ENCODE measurements at places on chromosomes 1 and 21.

GRCh38 chr1:9657521-9658032 lies 6.0 kb downstream of the PIK3CD start:
- DNase-seq: no peak

DNA sequence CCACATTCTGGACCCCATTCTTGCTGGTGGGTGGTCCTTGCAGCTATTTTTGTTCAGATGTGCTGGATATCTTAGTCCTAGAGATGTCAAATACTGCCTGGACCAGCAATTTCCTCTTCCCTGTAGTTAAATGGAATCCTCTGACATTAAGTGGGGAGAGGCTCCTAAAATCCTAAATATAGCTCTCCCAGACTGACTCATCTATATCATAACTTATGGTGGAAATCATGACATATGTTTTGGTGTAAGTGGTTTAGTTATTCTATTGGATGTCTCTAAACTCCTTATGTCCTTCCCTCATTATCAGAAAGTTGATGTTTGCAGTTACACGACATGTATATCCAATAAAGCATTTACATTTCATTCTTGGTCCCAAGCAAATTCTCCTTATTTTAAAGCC lies 73.1 kb downstream of the KCNJ6 start:
- no peak for DNase-seq

- no peak for DNase-seq
Measured at GRCh38 chr1:226882187-226882586, 11.8 kb downstream of the PSEN2 start.

GRCh38 chr1:199551967-199552565 lies 475.4 kb upstream of the NR5A2 start:
- peak; percentile 75 for DNase-seq

DNA sequence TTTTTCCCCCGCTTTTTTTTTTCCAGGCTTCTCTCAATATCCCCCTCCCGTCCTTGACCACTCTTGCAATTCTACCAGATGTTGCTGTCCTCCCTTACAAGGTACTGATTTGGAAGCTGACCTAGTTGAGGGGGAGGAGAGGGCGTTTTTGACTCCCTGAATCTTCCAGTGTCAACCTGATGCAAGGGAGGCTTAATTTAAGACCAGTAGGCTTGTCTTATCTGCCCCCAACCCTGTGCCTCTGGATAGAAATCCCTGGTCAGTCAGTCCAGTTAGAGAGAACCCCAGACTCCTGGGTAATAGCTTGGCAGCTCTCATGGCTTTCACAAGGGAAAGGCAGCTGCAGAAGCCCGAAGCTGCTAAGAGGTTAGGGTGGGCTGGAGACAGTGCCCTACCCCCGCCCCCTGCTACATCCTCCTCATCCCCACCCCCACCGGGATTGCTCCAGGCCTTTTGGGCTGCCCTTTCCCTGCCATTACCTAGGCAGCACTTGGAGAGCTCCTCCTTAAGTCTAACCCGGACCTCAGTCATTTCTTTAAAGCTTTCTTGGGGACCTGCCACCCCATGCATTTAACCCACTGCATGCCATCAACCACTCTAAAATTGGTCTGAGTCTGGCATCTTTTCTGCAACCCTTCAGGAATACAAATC lies 3.6 kb downstream of the ACKR1 start:
- DNase-seq: no peak

DNA sequence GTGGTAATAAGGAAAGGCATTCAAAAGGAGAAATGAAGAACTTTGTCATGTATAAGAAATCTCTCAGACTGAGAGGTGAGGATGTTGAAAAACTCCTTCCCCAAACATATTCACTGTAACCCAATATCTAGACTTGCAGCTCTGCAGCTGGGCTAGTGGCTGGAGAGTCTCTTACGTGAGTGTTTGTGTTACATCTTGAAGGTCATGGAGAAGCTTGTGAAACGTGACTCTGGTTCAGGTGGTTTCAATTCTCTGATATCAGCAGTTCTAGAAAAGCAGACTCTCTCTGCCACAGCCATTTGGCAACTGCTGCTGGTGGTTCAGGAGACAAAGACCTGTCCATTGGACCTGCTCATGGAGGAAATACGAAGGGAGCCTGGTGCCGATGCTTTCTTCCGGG lies 55.0 kb upstream of the EPHA8 start:
- DNase-seq: no peak

GRCh38 chr1:110502402-110503151 lies 16.4 kb downstream of the KCNA10 start:
- no peak for DNase-seq

- DNase-seq: peak; percentile 79
Measured at GRCh38 chr1:7401814-7402547, 369.1 kb upstream of the VAMP3 start.

GRCh38 chr1:53046930-53047329 lies 15.1 kb upstream of the PODN start:
- DNase-seq: no peak

GRCh38 chr1:148162363-148162762 lies 10.3 kb upstream of the NBPF11 start:
- no peak for DNase-seq

DNA sequence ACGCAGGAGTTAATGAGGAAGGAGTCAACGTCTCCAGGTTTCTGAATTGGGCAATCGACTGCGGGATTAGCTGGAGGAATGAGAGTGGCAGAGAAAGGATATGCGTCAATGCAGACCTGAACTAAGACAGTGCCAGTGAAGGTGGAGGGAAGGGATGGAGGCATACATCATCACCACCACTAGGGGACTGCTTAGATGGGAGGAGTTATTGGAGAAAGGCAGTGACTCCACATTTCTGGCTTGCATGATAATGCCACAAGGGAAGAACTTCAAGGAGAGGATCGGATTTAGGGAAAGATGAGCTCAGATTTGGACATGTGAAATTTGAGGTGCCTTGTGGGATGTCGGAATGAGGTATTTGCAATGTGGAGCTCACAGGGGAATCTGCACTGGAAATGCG lies 17.5 kb downstream of the VASH2 start:
- DNase-seq: no peak

DNA sequence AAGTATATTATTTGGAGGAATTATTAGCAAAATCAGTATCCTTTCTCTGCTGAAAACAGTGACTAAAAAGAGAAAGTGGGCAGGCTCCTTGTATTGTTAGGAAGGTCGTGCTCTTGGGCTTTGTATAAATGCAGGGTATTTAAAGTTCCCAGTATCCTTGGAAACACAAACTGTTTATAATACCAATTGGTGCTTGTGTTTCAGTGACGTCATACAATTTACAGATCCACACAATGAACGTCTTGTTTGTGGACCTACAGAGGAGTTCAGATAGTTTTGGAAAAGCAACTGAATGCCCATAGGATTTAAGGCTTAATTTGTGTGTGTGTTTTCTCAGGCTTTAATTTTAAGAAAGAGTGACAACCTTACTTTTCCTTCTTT lies 168.2 kb downstream of the RASAL2 start:
- DNase-seq: no peak

DNA sequence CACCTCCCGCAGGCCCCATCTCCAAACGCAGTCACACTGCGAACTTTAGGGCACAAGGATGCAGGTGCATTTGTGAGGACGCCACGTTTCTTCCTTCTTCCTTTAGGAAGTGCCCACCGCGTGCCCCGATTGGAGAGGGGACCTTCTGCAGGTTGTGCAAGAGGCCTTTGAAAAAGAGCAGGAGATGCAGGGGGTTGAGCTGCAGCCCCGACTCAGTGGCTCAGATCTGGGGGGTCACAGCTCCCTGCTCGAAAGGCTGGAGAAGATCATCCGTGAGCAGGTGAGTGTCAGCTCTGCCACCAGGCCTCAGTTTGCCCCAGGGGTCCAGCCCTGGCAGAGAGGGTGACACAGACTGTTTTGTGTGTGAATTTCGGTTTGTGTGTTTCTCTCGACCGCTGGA lies 31.2 kb upstream of the DIP2A start:
- DNase-seq: no peak

GRCh38 chr1:232131715-232132391 lies 498.1 kb downstream of the SIPA1L2 start:
- no peak for DNase-seq

- DNase-seq: no peak
Measured at GRCh38 chr1:57091642-57092041, 125.8 kb upstream of the C8B start.

DNA sequence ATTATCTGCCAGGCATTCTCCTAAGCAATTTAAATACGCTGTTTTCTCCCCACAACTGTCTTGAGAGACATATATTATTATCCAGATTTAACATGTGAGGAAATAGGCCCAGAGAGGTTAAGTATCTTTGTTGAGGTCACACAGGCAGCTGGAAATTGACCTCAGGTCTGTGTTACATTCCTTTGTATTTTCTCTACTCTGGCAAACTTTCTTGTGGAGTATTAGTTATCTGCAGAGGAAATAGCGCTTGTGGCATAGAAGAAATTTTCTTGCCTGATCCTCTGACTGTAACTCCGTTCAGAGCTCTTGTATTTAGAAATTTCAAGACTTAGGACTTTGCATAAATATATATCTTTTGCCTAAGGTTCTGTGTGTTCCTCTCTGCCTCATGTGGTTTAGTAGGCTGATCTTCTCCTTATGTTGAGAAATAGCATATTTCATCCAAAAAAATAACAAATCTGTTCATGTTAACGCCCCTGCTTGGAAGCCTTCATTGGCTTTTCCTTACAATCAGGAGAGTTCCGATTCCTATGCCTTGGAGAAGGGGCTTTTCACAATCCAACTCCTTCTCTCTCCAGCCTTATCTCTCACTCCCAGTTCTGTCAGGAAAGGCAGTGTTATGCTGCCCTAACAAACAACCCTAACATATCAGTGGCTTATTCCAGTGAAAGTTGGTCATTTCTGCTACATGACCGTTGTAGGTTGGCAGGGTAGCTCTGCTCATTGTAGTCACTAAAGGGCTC lies 2.5 kb upstream of the JUN start:
- DNase-seq: no peak

- no peak for DNase-seq
Measured at GRCh38 chr1:167663002-167663772, 33.2 kb downstream of the RCSD1 start.

- DNase-seq: no peak
Measured at GRCh38 chr1:28983509-28984310, 69.3 kb downstream of the EPB41 start.

DNA sequence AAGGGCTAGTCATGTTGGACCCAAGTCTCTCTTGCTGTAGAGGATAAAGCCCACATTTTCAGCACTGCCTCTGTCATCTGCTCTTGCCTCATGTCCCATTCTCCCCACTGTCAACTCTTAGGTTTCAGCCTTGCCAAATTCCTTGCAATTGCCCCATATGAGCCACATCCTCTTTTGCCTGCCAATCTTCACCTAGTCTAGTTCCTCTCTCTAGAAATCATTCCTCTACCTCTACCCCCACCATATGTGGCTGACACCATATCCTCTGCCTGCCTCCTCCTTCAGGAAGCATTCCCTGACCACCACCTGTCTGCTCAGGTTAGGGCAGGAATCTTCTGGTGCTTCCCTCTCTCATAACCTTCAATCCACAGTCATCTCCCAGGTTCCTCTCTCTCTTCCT lies 38.2 kb downstream of the SLC9A1 start:
- no peak for DNase-seq

- DNase-seq: peak; percentile 72
Measured at GRCh38 chr1:234862944-234863515, 253.1 kb upstream of the IRF2BP2 start.

- no peak for DNase-seq
Measured at GRCh38 chr1:78471890-78472620, 18.7 kb upstream of the PTGFR start.

DNA sequence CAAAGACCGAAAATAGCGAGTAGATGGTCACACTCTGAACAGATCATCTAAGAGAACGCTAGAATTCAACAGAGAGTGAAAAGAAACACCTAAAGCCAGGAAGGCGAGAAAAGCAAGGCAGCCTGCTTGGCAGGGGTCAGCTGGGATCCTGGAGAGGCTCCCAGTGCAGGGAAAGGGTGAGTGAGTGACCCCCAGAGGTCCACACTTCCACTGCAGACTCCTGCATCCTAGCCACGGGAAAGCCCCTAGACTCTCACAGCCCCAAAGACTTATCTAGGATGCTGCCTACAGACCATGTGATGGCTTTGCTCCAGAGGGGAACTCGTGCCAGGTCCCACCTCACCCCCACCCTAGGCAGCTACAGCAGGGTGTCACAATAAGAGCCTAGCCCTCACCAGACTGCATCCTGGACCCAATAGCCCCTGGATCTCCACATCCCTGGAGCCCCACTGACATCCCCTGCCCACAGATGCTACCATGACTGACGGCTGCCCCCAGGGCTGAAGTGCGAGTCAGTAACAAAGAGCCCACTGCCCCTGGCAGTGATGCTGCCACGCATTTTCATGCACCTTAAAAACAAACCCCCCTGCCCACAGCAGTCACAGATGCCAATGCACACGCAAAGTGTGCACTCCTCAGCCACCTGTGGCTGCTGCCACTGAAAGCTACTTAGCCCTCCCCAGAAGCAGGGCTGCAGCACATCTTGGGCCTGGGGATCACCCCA lies 62.2 kb downstream of the PSMG1 start:
- DNase-seq: no peak

GRCh38 chr1:147815503-147815902 lies 55.1 kb upstream of the GJA5 start:
- no peak for DNase-seq

DNA sequence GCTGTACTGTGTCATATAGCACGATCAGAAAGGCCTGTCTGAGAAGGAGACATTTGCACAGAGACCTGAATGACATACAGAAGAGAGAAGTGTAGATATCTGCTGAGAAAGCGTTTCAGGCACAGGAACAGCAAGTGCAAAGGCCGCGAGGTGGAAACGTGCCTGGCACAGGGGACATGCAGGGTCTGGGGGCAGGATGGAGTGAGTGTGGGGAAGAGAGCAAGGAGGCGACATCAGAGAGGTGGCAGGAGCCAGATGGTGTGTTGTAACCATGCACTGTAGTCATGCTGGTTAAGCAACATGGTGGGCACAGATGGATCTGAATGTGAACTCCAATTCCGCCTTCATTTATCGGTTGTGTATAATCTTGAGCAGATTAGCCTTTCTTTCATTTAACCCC lies 13.0 kb downstream of the KRTCAP2 start:
- DNase-seq: no peak

GRCh38 chr1:40948741-40949443 lies 30.6 kb upstream of the CTPS1 start:
- DNase-seq: peak; percentile 40

DNA sequence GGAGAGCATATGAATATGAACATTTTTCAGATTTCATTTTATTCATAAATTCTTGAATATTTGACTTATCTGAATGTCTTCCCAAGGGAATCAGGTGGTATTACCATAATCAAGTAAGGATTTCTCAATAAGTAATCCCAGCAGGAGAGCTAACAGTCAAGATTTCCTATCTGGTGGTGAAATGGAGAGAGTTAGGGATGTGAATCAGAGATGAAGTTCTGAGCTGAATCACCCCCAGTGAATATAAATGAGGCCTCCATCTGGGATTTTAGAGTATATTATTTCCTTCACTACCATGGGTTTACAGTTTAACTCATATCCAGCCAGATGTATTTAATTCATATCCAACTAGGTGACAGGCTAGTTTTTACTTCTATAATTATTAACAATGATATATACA lies 61.5 kb upstream of the RGS2 start:
- no peak for DNase-seq

GRCh38 chr21:42598159-42598735 lies 55.2 kb upstream of the PDE9A start:
- DNase-seq: no peak

- peak; percentile 100 for DNase-seq
Measured at GRCh38 chr1:184754476-184755225, at the start of gene EDEM3. Gene EDEM3 (minus strand): TSS chr1:184754858. CDS start chr1:184754646, 212 bp downstream.
